ENCODE measurements at places on chromosomes 1 and 21. TPM values are rescaled to one million over a fixed set of nuclear protein-coding genes. Genes with fewer than 3 reads are reported as not detected.

Gene THEM5
- polyA plus RNA-seq = not detected

Gene CRYAA
- not detected for polyA plus RNA-seq

Gene CSF3R
- polyA plus RNA-seq = not detected

Gene GGPS1
- 71.9 TPM for polyA plus RNA-seq

Gene RYR2
- polyA plus RNA-seq = 3.8 TPM

Gene GBP4
- not detected for polyA plus RNA-seq

Gene NES
- 9.9 TPM for polyA plus RNA-seq

Gene CHI3L1
- not detected for polyA plus RNA-seq

Gene FAM72B
- 2.0 TPM for polyA plus RNA-seq

Gene ATXN7L2
- polyA plus RNA-seq = 14.3 TPM

Gene AVPR1B
- not detected for polyA plus RNA-seq

Gene AADACL4
- not detected for polyA plus RNA-seq

Gene PLA2G2C
- not detected for polyA plus RNA-seq

Gene SLC37A1
- polyA plus RNA-seq = 60.7 TPM

Gene TRIM63
- not detected for polyA plus RNA-seq

Gene HLX
- polyA plus RNA-seq = 0.56 TPM

Gene SERINC2
- 16.4 TPM for polyA plus RNA-seq

Gene FASLG
- not detected for polyA plus RNA-seq

Gene SUMO3
- 113 TPM for polyA plus RNA-seq

Gene GBP7
- not detected for polyA plus RNA-seq

Gene LCE1C
- not detected for polyA plus RNA-seq

Gene FAM229A
- 6.1 TPM for polyA plus RNA-seq

Gene RGS8
- polyA plus RNA-seq = 8.3 TPM

Gene LCE1A
- polyA plus RNA-seq = not detected

Gene SNRNP40
- polyA plus RNA-seq = 87.2 TPM

Gene CYP2J2
- polyA plus RNA-seq = not detected

Gene EVI5
- 8.5 TPM for polyA plus RNA-seq

Gene CD34
- not detected for polyA plus RNA-seq

Gene PADI2
- polyA plus RNA-seq = 1.6 TPM

Gene FBXO28
- 20.3 TPM for polyA plus RNA-seq

Gene FNDC10
- polyA plus RNA-seq = 4.5 TPM

Gene REN
- polyA plus RNA-seq = not detected

Gene RPE65
- not detected for polyA plus RNA-seq

Gene C1orf185
- not detected for polyA plus RNA-seq

Gene KCNE1
- polyA plus RNA-seq = not detected

Gene BNIPL
- 0.16 TPM for polyA plus RNA-seq

Gene FCRL2
- not detected for polyA plus RNA-seq

Gene TAS1R1
- polyA plus RNA-seq = not detected

Gene GJA8
- not detected for polyA plus RNA-seq

Gene CYP4B1
- not detected for polyA plus RNA-seq

Gene BTBD19
- 0.16 TPM for polyA plus RNA-seq

Gene TNNT2
- not detected for polyA plus RNA-seq

Gene ARHGEF10L
- polyA plus RNA-seq = 142 TPM

Gene KIAA1614
- 1.4 TPM for polyA plus RNA-seq

Gene FAM43B
- polyA plus RNA-seq = 0.52 TPM

Gene LCE1D
- not detected for polyA plus RNA-seq

Gene COL6A1
- 49.0 TPM for polyA plus RNA-seq

Gene ANGPTL1
- polyA plus RNA-seq = not detected

Gene MYCL
- 36.3 TPM for polyA plus RNA-seq

Gene HSD3B1
- not detected for polyA plus RNA-seq

Gene NAXE
- polyA plus RNA-seq = 111 TPM

Gene RNF186
- polyA plus RNA-seq = not detected

Gene B3GALT5
- 0.50 TPM for polyA plus RNA-seq

Gene ADGRL4
- 0.12 TPM for polyA plus RNA-seq

Gene MAP3K6
- polyA plus RNA-seq = 1.6 TPM

Gene LHX8
- polyA plus RNA-seq = 8.8 TPM

Gene CNTN2
- 3.2 TPM for polyA plus RNA-seq

Gene MYOCOS
- not detected for polyA plus RNA-seq
